Stimulated activated CD8-positive, alpha-beta memory T cell treated with anti-CD3 and anti-CD28 coated beads, Interleukin-4, amount 100 ng/mL, for 1 hour (primary cell): ENCODE measurements at places on chromosomes 1 and 21.

GRCh38 chr21:33686386-33686785 is 44.1 kb downstream of the ITSN1 start:
- DNase-seq = no peak

DNA sequence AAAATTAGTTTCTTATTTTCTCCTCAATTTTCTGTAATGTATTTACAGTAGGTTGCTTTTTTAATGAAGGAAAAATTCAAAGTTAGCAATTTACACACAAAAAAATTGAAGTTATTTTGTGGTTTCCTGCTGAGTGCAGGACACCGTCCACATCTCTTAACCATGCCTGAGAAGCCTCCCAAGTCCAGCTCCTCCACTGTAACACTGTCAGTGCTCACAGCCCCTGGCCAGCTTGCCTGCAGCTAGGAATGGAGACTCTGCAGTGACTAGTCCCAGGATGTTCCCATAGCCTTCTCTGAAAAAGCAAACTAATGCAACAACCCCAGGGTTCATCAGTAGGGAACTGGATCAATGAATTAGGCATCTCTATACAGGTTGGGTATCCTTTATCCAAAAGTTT is 3.5 kb downstream of the A3GALT2 start:
- DNase-seq = no peak

GRCh38 chr21:34345892-34346291 is 17.9 kb upstream of the KCNE2 start:
- DNase-seq = no peak

- DNase-seq = no peak
Measured at GRCh38 chr21:45456584-45457160, 51.7 kb downstream of the COL18A1 start.

DNA sequence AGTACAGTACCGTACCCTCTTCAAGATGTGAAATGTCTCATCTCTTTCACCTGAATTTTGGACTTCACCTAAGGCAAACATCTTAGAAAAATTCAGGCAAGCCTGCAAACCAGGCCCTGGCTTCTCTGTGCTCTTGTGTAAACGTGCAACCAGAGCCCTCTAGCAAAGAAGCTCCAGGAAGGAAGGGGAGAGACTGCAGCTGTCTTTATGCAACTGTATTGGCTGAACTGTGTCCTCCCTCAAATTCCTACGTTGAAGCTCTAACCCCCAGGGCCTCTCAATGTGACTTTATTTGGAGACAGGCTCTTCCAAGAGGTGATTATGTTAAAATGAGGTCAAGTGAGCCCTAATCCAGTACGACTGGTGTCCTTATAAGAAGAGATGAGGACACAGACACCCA is 60.3 kb downstream of the SLC45A1 start:
- DNase-seq = no peak

- DNase-seq = no peak
Measured at GRCh38 chr21:44329086-44329889, 9.9 kb downstream of the CFAP410 start.

GRCh38 chr1:119286587-119287181 is 81.9 kb upstream of the HAO2 start:
- DNase-seq = no peak

DNA sequence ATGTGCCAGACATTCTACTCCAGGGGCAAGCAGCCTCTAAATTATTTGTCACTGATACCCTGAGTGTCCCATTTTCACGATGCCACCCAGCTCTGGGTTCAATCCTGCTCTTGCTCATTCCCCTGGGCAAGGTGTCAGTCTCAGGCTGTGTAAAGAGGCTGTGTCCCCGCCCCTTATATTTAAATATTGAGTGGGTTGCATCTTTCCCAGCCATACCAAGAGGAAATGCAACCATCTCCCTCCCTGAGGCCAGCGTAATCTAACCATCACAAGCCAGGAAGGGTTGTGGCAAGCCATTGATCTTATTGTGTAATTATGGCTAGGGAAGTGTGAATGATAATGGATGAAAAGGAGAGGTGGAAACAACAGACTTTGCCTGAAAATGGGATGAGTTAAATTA is 54.7 kb upstream of the CLDN14 start:
- no peak for DNase-seq

- no peak for DNase-seq
Measured at GRCh38 chr1:232690285-232690935, 60.5 kb upstream of the SIPA1L2 start.

DNA sequence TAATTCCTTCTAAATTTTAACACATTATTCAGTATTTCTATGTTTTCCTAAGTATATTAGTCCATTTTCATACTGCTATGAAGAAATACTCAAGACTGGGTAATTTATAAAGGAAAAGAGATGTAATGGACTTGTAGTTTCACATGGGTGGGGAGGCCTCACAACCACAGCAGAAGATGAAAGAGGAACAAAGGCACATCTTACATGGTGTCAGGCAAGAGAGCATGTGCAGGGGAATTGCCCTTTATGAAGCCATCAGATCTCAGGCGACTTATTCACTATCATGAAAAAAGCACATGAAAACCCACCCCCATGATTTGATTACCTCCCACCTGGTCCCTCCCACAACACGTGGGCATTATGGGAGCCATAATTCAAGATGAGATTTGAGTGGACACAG is 15.6 kb downstream of the GBP5 start:
- DNase-seq = no peak

GRCh38 chr1:244207042-244207934 is 156.2 kb downstream of the ZBTB18 start:
- no peak for DNase-seq

GRCh38 chr21:38249256-38249655 is 7.5 kb upstream of the KCNJ15 start:
- no peak for DNase-seq

GRCh38 chr1:193211539-193211938 is 25.1 kb upstream of the B3GALT2 start:
- DNase-seq = no peak

DNA sequence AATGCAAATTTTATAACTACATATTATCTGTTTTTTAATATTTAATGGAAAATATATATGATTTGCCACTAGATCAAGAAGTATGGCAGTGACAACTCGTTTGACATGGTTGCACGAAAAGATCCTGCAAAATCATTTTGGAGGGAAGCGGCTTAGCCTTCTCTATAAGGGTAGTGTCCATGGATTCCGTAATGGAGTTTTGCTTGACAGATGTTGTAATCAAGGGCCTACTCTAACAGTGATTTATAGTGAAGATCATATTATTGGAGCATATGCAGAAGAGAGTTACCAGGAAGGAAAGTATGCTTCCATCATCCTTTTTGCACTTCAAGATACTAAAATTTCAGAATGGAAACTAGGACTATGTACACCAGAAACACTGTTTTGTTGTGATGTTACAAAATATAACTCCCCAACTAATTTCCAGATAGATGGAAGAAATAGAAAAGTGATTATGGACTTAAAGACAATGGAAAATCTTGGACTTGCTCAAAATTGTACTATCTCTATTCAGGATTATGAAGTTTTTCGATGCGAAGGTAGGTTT is 556 bp downstream of the IFI44 start:
- DNase-seq = no peak

- no peak for DNase-seq
Measured at GRCh38 chr1:18495635-18496034, 14.9 kb downstream of the KLHDC7A start.

DNA sequence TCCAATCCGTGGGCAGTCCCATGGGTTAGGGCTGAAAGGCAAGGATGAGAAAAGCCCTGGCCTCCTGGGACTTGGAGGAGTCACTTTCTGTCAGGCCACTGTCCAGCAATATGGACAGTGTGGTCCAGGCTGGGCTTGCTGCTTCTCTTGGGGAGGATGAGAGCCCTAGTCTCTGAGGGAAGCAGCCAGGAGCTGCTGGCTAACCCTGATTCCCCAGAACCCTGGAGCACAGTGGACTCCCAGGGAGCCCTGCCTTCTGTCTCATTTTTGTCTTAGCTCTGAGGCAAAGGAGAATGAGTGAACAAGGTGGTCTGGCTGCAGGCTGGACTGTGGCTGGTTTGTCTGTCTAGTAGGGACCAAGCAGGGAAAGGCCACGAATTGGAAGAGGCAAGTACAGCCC is 23.8 kb upstream of the EDN2 start:
- DNase-seq = no peak

- DNase-seq = no peak
Measured at GRCh38 chr1:107343601-107344000, 202.8 kb downstream of the NTNG1 start.

DNA sequence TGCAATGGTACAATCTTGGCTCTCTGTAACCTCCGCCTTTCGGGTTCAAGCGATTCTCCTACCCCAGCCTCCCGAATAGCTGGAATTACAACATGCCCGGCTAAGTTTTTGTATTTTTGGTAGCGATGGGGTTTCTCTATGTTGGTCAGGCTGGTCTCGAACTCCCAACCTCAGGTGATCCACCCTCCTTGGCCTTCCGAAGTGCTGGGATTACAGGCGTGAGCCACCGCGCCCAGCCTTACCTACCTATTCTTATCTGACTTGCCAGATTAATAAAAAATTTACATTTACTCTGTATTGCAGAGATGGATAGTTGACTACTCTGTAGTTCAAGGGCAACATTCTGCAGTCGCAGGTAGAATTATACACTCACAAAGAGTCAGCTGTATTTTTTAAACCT is 359.6 kb downstream of the KCTD3 start:
- no peak for DNase-seq

DNA sequence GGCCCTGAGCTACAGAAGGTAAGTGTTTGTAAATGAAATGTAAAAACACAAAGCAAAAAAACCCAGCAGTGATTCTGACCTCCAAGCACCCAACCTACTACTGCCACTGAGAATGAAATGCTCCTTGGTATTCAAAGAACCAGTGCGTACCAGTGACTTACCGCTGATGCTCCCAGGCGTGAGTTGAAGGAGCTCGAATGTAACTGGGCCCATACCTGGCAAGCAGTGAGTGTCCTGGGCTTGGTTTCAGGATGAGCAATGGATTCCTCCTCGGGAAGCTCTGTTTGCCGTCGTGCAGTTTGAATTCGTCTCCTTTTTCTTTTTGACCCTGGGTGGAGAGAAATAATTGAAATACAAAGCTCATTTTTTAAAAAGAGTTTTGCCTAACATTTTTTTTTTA is 121.9 kb downstream of the ATG4C start:
- no peak for DNase-seq

DNA sequence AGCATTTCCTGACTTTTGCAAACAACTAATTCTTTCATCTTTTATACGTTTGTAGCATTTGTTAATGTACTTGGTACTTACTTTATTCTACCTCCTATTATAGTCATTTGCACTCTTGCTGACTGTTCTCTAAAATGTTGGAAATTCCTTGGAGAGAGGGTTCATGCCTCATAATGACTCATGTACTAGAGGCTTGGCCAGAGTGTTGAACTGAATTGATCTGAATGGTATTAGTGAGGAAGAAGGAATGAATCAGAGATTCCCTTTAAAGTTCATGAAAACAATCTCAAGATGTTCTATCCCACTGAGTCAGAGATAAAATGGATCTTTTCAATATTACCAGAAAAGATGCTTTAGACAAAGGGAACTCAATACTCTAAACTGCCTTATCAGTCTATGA is 383.4 kb downstream of the SEC16B start:
- no peak for DNase-seq

GRCh38 chr1:27632387-27633297 is 2.3 kb downstream of the FGR start:
- DNase-seq = no peak

DNA sequence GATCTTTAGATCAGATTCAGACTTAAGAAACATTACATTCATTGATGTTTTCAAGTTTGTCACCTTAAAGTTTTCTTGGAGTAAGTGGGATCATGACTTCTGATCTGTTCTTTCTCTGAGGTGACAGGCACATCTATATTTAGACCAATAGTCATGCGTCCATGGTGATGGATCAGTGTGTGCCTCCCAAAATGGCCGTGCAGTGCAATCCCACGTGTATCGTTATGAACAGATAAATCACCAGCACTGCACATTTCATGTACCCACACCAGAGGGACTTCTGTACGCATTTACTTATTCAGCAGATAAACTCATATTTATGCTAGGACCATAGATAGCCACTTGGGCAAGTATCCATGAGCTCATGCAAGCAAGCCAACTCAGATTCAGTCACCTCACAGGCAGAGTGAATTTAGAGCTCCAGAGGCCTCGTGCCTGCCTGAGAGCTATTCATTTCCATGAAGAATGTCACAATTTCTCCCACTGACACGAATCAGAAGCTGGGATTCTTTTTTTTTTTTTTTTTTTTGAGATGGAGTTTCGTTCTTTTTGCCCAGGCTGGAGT is 13.9 kb upstream of the WDR26 start:
- DNase-seq = no peak

GRCh38 chr1:41846625-41847405 is 71.9 kb downstream of the HIVEP3 start:
- no peak for DNase-seq

DNA sequence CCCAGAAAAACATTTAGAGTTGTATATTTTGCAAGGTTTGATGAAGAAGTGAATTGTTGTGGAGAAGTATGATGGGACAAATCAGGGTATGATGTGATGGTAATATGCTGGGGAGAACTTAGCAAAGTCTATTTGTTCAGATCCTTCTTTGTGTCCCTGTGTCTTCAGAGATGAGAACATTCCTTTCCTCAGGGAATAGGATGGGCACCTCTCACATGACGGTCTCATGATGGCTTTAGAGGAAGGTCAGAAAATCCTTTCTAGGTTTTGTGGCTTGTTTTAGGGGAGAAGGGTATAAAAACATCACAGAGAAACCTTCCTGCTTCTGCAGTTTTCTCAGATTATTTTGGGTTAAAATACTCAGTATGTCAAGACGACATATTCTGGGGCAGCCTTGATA is 171.3 kb upstream of the NRIP1 start:
- no peak for DNase-seq

GRCh38 chr1:95007687-95008086 is 65.1 kb downstream of the ALG14 start:
- no peak for DNase-seq
